ENCODE measurements at places on chromosomes 7 and 10.

- DNase-seq, result peak; percentile 45
These were observed 677 bp downstream of the TSPAN14 start for GRCh38 chr10:80454513-80455460.

GRCh38 chr10:122878799-122879338, 512 bp downstream of the FAM24B start:
- DNase-seq, result no peak

- DNase-seq, result no peak
These were observed 435.0 kb downstream of the POM121L12 start for GRCh38 chr7:53470336-53470970.

GRCh38 chr7:100693312-100694097, 545 bp downstream of the GIGYF1 start:
- no peak for DNase-seq

DNA sequence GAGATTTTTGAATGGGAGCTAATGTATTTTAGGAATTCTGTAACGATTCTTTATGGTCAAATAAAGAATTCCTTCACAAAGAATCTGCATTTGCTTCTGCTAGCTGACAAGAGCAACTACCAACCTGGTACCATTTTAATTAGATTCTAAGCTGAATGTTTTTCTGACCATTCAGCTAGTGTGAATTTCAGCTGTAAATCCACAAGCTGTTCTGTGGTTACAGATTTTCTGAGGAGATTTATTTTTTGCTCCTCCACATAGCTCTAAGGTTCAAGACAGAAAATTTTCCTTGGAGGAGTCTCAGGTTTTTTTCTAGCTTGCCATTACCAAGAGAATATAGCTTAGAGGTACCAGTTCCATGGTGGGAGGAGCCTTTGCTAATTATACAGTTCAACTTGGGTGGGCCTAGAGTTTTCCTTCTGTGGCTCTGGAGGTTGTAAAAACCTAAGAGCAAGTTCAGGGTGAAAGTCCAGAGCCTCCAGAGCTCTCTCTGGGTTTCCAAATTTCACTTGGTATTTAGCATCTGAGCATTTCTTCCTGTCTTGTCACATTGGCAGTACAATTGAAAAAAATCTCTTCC, 120.1 kb downstream of the JAZF1 start:
- DNase-seq, result no peak

DNA sequence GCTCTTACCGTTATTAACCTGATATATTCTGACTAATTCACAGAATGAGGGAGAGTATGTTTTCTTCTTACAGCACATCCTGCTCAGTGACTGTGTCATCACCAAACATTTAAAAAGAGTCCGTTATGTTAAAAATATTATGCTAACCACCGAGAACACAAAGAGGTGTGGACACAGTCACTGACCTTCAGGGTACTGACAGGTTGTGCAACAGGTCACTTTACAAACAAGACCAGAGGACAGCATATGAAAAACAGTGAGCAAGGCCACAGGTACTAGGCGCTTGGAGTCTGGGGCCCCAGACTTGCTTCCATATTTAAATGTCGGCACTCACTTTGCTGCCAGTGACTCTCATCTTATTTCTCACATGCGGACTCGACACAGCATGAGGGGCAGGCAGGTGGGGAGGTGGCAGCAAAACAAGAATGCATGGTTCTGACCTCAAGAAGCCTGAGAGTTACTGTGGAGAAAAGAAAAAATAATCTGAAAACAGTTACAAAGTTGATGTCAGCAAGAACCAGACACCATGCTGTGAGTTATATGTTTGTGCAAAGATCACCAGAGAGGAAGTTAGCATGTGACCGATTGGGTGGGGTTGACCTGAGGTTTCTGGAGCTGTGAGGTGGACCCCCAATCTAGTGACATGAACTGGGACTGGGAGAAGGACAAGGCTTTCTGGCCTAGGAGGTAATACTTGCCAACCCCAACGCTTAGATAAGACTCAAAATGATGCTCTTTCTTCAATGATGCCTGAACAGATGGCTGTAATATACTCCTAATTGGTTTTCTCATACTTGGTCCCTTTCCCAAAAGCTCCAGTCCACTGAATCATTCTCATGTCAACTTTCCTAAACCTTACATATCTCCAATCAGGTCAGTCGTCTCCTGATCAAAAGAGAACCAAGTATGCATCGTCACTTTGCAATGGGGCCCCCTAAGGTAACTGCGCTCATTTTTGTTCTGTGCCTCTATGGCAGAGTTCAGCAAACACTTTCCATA, 102.4 kb downstream of the HIPK2 start:
- DNase-seq, result no peak

GRCh38 chr7:127348247-127348631, 44.3 kb downstream of the ZNF800 start:
- DNase-seq, result no peak

GRCh38 chr7:131530137-131530536, 26.3 kb downstream of the PODXL start:
- DNase-seq, result no peak

- peak; percentile 6 for DNase-seq
These were observed 175.4 kb downstream of the GNAI1 start for GRCh38 chr7:80309971-80310549.

DNA sequence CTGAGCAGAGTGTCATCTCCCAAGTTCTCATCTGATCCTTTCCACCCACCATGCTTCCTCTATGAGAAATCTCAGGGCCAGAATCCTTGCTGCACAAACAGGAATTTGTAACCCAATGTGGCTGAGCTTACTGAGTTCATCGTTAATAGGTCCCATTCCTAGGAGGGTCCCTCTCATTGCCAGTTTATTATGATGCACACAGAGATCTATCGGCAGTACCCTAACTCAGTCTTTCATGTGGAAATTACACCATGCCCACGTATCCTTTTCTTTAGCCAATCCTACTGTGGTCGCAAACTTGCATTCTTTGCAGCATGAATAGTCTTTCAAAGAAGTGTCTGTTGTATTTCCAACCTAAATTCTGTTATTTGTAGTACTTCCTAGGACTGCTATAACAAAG, 12.1 kb downstream of the TMEM236 start:
- no peak for DNase-seq

DNA sequence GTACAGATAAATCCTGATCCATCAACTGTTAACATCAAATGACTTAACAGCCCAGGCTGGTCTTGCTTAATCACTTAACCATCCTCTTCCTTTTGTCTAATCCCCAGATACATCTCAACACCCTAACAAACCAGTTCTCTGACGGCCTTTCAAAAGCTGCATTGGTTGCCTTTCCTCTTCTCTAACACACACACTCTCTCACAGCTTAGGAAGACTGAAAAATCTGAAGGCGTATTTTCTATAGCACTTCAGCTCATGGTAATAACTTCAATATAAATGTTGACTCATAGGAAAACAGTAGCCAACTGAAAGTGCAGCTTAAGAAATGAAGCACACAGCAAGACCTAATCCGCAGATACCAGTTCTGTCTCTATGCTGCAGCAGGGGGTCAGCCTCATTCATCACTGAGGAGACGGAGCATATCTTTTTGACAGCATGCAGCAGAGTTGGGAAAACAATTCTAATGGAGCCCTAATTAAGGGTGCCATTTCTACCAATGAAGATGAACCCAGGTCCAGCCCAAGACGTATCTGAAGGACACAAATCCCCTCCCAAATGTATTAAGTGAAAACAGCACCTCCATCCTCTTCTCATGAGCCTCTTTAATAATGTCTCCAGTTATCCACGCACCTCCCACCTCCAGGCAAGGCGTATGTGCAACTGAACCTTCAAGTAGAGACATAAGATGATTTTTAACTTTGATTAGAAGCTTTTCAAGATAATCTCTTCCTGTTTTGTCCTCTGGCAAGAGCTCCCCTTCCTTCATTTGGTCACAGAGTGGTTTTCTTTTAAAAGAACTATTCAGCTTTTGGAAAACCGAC, 211.7 kb upstream of the NFE2L3 start:
- no peak for DNase-seq

GRCh38 chr7:34177476-34177875, 272.1 kb downstream of the BMPER start:
- DNase-seq, result no peak

DNA sequence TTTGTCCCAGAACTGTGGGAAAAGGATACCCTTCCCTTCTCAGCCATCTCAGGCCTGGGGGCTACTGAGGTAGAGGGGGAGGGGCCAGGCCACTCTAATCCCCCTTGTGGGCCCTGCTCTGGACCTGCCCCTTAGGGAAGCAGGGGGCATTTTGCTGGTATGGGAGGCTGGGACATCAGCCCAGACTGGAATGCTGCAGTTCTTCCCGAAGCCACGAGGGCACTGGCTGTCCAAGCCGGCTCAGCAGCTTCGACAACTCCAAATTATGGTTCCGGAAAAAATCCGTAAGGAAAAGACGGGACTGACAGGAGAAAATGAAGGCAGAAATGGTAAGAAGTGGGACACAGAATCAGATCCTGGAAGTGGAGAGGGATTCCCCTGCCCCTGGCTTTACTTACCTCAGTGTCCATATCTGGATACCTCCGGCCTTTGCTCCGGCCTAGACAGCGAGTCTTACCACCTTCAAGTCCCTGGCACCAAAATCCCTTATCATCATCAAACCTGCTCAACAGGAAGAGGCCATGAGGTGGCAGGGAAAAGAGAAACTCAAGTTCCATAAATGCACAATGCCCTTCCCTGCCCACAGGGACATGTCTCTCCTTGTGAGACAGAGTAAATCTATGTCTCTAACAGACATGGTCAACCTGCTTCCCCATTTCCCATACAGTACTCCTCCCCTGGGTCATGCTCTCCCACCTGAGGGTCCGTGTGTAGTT, 9.0 kb downstream of the NDST2 start:
- no peak for DNase-seq

DNA sequence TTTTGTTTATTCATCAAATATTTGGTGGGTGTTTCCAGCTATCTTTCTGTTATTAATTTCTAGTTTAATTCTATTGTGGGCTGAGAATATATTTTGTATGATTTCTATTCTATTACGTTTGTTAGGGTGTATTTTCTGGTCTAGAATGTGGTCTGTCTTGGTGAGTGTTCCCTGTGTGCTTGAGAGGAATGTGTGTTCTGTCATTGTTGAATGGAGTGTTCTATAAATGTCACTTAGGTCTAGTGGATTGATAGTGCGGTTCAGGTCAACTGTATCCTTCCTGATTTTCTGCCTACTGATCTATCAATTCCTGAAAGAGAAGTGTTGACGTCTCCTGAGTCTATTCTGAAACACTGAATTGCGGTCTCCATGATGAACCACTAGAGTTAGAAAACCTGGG, 8.5 kb downstream of the HTRA1 start:
- no peak for DNase-seq

GRCh38 chr7:479115-479947, 40.3 kb downstream of the PDGFA start:
- DNase-seq, result no peak

Data from T-helper 2 cell treated with Interferon-gamma antibody and Interleukin-4, amounts not matched to agents 5 μg/mL and 100 μg/mL, for 36 hours (primary cell).